Islet precursor cell (in vitro differentiated cells): ENCODE measurements at places on chromosomes 5 and 9.

DNA sequence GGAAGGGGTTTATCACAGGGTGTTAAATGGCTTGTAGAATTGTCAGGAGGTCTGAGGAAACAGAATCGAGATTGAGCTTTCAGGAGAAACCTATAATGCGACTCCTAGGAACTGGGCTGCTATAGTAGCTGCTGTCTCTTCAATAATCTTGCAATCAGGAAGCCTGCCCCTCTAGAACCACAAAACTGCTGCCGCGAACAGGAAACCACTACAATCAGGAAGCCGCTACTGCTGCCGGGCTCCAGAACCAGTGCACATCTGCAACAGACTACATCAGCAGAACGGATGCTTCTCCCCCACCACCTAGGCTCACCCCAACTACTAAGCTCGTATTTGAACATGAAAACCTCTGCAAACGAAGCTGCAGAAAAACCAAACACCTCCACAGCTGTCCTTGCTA lies 31.6 kb downstream of the TNFSF8 start:
- DNase-seq: no peak

- DNase-seq: no peak
Observed at GRCh38 chr5:99169309-99169708, 240.5 kb upstream of the CHD1 start.

DNA sequence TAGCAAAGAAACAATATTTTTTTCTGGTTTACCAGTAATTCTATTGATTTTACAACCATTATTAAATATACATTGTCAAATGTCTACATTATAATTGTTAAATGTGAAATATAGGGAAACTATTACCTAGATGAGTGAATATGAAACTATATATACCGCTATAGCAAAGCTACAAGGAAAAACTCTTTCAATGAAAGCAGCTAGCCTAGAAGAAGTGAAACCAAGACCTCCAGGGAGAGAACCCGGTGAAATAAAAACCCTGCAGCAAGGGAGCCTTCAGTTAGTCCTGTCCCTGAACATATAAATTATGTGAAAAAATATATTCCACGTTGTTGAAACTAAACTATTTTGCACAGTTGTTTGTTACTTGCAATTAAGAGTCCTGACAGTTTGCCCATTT lies 913.1 kb downstream of the EFNA5 start:
- DNase-seq: no peak

GRCh38 chr9:6876195-6876894 lies 118.6 kb downstream of the KDM4C start:
- no peak for DNase-seq

DNA sequence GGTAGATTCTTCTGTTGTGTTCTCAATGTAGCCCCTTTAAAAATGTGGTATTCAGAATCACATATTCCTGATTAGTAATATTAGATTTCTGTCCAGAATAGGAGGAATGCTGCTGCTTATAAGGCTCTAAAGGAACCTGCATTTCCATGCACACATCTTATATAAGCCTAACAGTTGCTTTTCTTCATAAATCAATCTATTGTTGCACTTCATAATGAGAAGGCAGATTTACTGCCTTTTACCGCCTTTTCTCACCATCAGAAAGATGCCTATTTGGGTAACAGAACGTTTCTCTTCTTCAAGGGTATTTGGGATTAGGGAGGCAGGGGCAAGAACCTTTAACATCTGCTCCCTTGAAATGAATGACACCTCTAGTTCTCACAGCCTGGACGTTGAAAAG lies 243.4 kb downstream of the MLLT3 start:
- no peak for DNase-seq

GRCh38 chr9:92275541-92275940 lies 18.0 kb downstream of the IARS1 start:
- DNase-seq: no peak

- no peak for DNase-seq
Observed at GRCh38 chr5:41371738-41372137, 138.7 kb downstream of the PLCXD3 start.

DNA sequence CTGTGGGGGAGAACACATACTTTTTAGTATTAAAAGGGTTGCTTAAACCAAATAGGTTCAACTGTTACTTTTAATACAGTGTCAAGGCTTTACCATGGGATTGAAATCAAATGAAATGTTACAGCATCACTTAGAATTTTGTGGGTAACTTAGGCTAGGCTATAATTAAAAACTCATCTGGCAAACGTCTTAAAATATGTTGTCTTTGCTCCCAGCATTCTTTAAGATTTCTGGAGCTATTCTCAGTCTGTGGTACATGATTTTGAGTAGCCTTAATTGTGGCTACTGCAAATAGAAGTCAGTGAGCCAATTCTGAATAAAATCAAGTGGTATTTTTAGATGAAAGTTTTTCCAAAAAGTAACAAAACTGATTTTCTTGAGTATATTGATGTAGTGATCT lies 30.7 kb downstream of the UHRF2 start:
- no peak for DNase-seq

GRCh38 chr5:135279328-135279727 lies 119.7 kb downstream of the MACROH2A1 start:
- DNase-seq: no peak

GRCh38 chr5:141560151-141560550 lies 58.6 kb downstream of the DIAPH1 start:
- no peak for DNase-seq

DNA sequence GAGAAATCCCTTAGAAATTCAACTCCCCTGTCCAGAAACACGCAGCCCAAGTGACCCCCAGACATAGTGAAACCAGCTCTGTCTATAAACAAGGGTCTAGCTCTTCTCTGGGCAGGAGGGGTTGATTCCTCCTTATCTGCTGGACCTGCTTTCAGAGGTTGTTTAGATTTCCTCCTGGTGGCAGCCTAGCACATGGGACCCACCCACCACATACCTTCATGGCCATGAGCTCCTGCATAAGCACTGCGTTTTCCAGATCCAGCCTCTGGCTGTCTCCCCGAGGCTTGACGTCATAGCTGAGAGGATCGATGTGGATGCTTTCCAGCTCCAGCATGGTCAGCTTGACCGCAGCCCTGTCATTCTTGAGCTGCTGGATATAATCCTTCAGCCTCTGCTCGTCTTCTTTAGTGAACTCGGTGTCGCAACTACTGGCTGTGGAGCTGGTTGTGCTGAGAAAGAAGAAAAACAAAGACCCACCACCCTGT lies 77.0 kb downstream of the DCP2 start:
- peak; percentile 74 for DNase-seq

DNA sequence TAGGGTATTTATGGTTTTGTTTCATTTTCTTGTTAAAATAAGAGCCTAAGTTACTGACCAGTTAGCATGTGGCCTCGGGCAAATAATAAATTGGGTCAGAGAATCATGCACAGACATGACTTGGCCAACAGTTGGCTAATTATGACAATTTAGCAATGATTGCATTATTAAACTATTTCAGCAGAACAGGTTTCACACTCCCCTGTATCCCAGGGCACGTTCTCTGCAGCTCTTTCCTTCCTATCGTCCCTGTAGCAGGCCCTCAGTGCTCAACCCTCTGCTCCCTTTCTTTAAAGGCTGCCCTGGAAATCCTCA lies 167.9 kb downstream of the TSSK1B start:
- DNase-seq: no peak

DNA sequence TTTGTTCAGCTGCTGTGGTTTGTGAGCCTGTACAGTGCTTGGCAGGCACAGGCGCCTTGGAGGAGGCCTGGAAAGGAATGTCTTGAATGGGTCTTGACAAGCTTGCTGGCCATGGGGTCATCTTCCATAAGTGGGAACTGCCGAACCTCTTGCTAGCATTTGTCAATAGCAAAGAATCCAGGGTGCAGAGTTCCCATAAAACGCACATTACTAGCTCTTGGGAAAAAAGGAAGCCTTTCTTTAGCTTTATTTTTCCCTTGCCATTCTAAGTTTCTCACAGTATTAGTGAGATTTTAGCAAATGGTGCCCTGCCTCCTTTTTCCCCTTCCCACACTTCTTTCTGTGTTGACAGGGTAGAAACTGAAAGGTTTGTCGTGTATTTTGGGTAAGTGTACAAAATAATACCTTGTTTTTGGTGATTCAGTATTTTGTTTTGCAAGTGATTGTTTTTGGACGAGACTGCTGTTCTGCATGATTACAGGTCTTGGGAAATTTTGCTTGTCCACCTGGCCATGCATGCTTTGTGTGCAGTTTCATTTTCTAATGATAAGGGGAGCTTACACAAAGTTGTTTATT lies 82.0 kb downstream of the ADGRV1 start:
- peak; percentile 61 for DNase-seq

- peak; percentile 80 for DNase-seq
Observed at GRCh38 chr5:152051499-152052454, 127.1 kb upstream of the GLRA1 start.

DNA sequence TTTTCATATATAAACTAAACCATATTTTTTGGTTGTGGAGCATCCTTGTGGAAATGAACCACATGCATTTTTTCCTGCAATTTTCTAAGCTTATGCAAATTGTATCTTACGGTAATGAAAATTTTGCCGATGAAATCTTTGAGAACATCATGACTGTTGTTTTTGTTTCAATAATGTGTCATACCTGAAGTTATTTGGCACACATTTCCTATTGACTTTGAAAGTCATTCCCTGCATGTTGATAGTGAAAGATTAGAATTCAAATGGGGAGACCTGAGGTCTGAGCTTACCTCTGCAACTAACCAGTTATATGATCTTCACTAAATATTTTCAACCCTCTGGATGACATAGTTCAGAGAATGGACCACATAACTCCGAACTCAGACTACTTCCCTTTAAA lies 88.5 kb downstream of the PRR16 start:
- DNase-seq: no peak

DNA sequence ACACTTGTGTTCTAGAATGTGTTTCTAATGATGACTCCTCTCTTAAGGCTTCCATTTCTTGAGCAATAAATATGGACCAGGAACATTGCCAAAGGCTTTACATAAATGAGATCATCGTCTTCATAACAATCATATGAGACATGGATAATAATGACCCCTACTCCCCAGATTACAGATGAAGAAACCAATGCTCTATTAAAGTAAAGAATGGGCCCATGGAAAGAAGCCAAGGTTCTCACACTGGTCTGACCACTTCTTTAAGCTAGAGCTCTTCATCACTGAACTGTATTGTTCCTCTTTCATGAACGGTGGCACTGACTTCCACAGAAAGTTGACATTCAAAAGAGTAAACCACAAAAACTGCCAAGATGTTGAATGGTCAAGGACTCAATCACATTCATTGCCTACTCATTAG lies 65.3 kb downstream of the MARCHF3 start:
- no peak for DNase-seq

- no peak for DNase-seq
Observed at GRCh38 chr5:58273711-58274110, 186.2 kb downstream of the PLK2 start.

DNA sequence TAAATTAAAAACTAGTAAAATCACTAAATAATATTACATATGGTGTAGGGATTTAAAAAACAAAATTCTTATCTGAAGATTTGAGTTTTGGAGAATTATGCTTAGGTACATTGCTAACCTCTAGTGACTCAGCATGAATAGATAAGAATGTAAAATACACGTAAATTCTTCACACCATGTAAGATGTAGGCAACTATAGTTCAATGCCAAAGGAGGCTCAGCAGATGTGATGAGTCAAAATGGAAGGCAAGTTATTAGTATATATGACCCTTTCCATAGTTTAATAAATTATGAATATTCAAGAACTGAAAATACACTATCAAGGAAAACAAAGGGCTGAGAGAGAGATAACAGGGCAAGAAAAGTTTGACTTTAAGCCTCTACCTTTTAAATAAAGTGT lies 79.0 kb downstream of the MRPS30 start:
- no peak for DNase-seq

GRCh38 chr9:37329576-37329975 lies 92.9 kb upstream of the GRHPR start:
- no peak for DNase-seq

GRCh38 chr9:81379655-81380054 lies 309.7 kb downstream of the TLE1 start:
- no peak for DNase-seq

DNA sequence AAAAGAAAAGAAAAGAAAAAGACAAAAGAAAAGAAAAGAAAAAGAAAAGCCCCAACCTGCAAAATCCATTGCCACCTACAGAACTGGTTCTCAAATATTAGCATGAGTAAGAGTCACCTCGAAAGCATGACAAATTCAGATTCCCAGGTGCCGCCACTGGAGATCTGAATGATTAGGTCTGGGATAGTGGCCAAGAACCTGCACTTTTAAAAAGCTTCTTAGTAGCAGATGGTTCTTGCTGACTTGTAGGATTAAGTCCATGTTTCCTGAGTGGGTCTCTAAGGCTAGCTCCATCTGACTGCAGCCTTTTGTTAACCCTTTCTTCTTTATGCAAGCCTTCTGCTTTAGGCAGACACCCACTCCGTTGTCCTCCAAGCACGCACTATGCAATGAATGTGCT lies 178.5 kb upstream of the CDH18 start:
- DNase-seq: no peak

- DNase-seq: no peak
Observed at GRCh38 chr5:82885627-82886389, 191.4 kb downstream of the TMEM167A start.

- peak; percentile 52 for DNase-seq
Observed at GRCh38 chr5:88377705-88378656, 109.3 kb upstream of the TMEM161B start.

DNA sequence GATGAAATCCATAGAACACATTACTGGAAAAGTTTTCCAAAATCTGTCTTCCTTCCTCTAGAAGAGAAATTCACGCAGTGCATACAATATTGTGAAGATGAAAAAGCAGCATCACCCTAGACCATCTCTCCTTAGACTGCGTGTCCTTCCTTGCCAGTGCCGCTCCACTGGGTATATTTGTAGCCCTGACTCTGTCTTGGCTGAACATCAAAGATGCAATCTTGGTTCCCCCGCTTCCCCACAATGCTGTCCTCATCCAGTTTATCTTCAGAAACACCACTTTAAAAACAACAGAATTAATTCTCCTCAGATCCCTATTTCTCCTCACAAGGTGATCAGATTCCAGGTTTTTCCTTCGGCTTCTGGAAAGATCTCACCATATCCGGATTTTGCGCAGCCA lies 53.9 kb downstream of the ROR2 start:
- no peak for DNase-seq

- no peak for DNase-seq
Observed at GRCh38 chr5:106545325-106545724, 1125.4 kb downstream of the EFNA5 start.

GRCh38 chr5:179246227-179246626 lies 99.0 kb downstream of the ADAMTS2 start:
- DNase-seq: peak; percentile 4

DNA sequence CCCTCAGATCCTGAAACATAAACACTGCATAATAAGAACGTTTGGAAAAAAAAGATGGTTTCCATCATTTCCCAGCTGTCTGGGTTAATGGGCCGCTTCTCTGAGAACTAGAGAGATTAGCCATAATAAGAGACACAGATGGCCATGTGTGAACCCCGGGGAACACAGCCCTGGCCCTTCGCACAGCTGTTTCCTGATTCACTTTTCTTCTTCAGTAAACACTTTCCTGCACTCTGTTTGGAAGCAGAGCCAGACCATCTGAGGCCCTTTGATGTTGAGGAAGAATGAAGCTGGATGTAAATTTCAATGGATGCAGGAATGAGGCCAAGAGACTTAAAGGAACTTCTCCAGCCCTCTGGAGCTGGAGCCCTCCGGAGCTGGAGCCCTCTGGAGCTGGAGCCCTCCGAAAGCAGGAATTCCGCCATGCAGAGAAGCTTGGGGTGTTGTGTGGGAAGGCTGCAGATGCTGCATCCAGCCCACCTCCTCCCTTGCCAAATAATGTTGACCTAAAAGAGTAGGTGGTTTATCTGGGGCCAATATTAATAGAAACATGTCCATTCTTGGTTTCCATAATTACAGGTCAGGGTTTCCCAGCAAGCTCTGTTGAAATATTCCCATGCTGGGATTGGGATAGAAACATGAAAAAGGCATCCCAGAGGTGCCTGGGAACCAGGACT lies 218.9 kb downstream of the NXNL2 start:
- no peak for DNase-seq
